CD4-positive, alpha-beta T cell treated with Interleukin-10 for 1 hour (primary cell): ENCODE measurements at places on chromosomes 1 and 21.

GRCh38 chr1:45198185-45198584 is 8.2 kb downstream of the ZSWIM5 start:
- no peak for DNase-seq

DNA sequence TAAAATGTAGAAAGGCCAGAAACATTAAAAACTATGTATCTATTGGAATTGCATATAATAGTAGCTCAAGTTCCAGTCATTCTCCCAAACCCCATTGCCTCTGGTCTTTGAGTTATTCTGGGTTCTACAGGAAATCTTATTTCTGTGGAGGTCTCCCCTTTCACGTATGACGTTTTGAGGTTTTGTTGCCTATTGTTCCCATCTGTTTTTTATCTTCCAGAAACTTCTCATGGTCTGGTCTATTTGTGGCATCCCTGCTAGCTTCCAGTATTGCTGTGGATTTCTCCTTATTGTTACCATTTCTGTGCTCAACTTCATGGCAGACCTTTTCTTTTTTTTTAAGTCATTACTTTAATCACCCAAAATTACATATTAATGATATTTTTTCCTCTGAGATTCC is 43.3 kb downstream of the DTL start:
- DNase-seq, result no peak

GRCh38 chr1:155888481-155888880 is 22.7 kb downstream of the RIT1 start:
- DNase-seq, result no peak

GRCh38 chr21:33370305-33370704 is 32.9 kb upstream of the IFNGR2 start:
- no peak for DNase-seq

- no peak for DNase-seq
Observed at GRCh38 chr1:200971428-200971903, 52.0 kb downstream of the KIF21B start.

DNA sequence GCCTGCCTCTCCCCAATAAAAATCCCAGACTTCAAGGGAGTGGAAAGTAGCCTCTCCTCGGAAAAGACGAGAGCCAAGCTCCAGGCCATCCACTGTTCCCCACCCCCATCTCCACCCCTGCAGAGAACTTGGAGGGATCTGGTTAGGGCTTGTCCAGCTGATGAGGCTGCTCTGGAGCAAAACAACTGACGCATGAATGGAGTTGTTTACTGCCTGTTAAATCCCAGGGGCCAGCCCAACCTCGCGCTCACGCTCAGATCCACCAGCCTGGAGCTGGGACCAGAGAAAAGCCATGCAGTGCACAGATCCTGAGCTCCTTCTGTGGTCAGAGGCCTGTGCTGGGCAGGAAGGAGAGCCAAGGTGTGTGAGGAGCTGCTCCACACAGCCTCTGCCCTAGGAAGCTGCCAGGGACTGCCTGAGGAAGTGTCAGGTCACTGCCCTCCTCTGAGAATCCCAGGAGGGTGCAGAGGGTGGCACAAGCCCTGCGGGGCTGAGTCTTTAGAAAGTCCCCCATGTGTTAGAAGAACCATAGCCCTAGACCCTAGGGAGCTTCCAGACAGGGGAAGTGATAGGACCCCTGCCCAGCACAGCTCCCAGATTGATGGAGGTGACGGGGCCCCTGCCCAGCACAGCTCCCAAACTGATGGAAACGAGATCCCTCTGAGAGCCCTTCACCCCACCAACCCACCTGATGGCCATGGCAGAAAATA is 109.0 kb upstream of the IPO9 start:
- DNase-seq, result no peak

DNA sequence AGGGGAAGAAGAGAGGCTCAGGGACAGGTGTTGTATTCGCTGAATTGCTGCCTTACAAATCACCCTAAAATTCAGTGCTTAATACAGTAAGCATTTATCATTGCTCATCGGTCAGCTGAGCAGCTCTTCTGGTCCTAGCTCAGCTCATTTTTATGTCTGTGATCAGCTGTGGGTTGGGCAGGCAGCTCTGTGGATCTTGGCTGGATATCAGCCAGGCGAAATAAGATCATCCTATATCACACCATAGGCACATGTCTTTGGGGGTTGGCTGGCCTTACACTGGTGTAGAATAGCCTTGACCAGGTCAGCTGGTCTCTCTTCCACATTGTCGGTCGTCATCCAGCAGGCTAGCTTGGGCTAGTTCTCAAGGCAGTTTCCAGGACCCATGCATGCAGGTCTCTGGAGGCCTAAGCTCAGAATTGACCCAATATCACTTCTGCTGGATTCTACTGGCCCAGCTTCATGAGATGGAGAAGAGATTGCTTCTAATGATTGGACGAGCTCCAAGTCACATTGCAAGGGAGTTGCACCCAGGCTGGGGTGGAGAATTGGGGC is 448.6 kb downstream of the KIF26B start:
- DNase-seq, result no peak

DNA sequence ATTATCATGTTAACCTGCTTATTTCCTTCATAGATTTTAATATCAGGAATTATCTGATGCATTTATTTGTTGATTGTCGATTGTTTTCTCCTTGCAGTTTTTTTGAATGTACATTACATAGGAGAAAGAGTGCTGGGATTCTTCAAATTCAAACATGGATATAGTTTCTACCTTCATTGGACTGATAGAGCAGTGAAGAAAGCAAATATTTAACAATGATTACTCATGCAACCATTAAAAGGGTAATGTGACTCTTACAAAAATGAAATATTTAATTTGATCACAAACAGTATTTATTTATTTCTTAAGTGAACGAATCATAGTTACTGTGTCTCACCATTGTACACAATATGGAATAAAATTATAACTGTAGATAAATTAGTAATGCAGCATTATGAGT is 350.9 kb downstream of the BRINP3 start:
- no peak for DNase-seq

DNA sequence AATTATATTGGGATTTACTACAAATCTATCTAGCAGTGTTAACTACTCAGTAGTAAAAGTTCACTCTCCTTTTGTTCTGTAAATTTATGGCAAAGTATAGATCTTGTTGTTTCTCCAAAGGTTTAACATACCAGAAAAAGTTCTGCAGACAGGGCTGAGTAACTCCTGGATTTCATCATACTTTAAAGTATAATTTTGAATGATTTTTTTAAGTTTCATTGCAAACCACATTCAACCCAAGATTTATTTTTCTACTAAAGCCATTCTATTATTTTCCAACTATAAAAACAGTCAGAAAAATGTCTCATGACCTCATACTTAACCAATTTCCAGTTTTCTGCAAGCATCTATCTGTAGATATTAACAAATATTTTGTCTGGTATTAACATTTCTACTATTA is 585.8 kb upstream of the ZRANB2 start:
- no peak for DNase-seq

DNA sequence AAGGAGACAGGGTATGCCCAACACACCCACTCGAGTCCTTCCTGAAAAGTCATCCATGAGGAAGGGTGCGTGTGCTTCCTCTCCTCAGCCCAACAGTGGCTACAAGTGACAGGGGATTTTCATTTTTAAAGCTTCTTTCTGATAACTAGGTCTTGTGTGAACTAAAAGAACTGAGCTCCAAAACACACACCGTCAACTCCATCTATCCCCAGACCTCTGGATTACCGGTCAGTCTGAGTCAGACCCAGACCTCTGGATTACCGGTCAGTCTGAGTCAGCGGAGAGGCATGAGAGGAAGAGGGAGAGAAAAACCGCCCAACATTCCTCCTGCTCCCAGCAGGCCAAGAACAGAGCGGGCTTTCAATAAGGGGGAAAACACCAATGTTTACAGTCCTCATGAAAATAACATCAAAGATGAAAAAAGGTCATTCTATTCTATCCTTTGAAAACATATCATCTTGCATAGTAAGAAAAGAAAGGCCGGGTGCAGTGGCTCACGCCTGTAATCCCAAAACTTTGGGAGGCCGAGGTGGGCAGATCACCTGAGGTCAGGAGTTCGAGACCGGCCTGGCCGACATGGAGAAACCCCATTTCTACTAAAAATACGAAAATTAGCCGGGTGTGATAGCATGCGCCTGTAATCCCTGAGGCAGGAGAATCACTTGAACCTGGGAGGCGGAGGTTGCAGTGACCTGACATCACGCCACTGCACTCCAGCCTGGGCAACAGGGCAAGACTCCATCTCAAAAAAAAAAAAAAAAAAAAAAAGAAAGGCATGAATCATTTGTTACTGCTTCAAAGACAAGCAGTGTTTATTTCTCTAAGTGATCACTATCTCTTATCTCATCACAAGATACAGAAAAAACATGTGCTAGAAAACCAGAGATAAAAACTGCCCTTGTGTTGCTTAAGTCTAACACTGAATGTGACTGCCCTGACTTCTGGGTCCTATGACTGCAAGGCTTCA is 3.4 kb downstream of the PTTG1IP start:
- DNase-seq, result peak; percentile 44

GRCh38 chr1:24707687-24708086 is 37.6 kb upstream of the CLIC4 start:
- DNase-seq, result no peak

DNA sequence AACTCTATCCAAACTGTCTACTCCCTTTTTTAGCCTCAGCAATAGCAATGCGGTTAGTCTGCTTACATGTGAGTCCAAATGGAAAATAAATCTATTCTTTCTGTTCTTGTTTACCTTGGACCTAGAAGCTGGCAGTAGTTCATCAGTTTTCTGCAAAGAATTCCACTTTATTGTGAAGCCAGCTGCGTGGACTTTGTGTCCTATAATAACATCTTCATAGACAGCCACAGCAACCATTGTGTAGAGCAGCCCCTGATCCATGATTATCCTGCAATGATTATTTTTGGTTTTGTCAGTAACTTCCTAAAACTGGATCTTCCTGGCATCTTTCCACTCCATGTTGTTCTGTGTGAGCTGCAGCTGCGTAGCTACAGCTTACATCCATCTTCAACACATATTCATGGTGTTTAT is 408.7 kb downstream of the NUF2 start:
- DNase-seq, result no peak

- DNase-seq, result peak; percentile 26
Observed at GRCh38 chr1:94801919-94802546, 18.1 kb upstream of the SLC44A3 start.

DNA sequence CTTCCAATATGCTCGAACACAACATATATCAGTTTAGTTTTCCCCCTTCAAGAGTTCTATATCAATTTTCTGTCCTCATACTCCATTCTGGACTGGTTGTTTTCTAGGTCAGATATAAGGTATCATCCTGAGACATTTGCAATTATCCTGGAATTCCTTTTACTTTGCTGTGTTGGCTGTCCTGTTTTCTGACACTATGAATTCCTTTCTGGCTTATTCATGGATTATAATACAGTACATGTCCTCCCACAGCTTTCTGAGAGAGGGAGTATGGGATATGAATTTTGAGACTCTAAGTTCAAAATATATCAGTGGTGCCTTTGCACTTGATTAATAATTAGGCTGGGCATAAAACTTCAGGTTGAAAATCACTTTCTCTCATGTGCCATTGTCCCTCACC is 11.9 kb downstream of the PHTF1 start:
- no peak for DNase-seq

GRCh38 chr1:27528818-27529703 is 39.1 kb upstream of the WASF2 start:
- DNase-seq, result no peak

- no peak for DNase-seq
Observed at GRCh38 chr1:31707711-31708110, 3.9 kb upstream of the COL16A1 start.

DNA sequence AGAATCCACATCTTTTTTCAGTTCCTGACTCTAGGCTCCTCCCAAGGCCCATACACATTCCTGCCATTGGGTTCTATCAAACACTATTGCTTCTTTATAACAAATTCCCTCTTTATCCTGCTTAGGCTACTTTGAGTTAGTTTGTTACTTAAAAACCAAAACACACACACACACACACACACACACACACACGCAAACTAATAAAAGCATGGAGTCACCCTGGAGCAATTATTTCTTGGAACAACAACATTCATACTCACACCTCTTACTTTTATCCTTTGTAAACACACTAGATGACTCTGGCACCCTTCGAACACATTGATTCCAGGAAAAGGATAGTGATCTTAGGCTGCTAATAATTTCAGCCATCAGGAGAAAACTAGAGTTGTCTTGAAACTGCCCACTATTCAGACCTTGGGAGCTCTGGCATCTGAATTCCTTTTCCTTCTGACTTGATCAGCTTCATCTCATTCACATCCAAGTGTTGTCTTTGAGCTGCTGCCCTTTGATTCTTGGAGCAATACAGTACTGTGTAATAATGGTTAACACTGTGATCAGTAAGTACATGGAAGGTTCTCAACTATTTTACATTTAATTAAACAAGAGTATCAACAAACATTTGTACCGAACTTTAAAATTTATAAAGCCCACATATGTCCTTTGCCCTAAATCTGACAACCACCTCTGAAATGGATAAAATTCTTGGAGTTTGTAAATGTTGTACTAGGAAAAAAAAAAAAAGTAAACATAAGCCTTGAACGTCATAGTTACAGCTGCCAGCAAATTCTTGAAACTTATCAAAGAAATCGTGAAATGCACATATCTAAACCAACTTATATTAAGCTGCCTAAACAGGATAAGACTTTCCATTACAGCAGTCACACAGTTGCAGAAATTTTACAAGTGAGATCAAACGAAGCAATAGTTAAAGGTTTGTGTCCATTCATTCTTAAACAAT is 2.8 kb upstream of the SEC22B start:
- DNase-seq, result no peak

GRCh38 chr1:9823943-9824701 is at the start of gene CLSTN1:
Gene CLSTN1, minus strand, starts transcription at chr1:9823965. Its CDS starts 232 bp downstream, at chr1:9823733.
- peak; percentile 94 for DNase-seq

- DNase-seq, result no peak
Observed at GRCh38 chr1:22677931-22678896, 25.2 kb downstream of the C1QB start.

DNA sequence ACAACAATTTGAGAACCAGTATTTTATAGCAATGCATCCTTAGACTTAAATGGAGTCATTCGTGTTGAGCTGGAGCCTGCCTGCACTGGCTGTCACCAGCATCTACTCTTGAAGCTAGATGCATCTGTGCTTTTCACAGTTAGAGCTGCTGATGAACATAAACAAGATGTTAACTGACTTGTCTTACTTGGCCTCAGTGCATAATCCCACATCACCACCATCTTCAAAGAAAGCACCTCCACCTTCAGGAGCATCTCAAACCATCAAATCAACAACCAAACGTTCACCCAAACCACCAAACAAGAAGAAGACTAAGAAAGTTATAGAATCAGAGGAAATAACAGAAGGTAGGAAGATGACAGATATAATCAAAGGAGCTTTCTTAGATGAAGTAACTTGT is 71.1 kb downstream of the TPR start:
- peak; percentile 27 for DNase-seq
